ENCODE measurements at places on chromosomes 7 and 10.
A peak's percentile ranks its signal among the peaks of the same experiment; 100 is the strongest.

DNA sequence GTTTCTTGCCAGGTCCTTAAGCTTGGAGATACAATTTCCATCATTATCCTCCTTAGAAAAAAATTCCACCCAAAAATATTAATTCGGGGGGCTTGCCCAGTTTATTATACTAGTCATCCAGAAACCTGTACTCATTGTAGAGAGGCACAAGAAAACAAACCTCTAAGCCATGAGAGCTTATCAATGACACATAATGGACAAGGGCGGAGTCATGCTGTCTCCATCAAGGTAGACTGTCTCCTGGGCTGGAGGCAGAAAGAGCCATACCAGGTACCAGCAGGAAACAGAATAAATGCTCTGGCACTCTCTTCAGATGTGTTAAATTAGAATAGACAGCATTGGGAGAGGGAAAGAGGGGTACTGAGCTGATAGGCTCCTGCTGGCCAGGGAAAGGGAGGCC lies 69.8 kb upstream of the GSDME start:
- H3K4me1 ChIP-seq: peaks cover 72% of the 10 kb centered on the region
- H3K36me3 ChIP-seq: peaks cover 4% of the 10 kb centered on the region
- peak overlapping the region; percentile 36 for H3K4me3 ChIP-seq
- no peak for DNase-seq
- peak overlapping the region; percentile 94 for H3K27ac ChIP-seq

DNA sequence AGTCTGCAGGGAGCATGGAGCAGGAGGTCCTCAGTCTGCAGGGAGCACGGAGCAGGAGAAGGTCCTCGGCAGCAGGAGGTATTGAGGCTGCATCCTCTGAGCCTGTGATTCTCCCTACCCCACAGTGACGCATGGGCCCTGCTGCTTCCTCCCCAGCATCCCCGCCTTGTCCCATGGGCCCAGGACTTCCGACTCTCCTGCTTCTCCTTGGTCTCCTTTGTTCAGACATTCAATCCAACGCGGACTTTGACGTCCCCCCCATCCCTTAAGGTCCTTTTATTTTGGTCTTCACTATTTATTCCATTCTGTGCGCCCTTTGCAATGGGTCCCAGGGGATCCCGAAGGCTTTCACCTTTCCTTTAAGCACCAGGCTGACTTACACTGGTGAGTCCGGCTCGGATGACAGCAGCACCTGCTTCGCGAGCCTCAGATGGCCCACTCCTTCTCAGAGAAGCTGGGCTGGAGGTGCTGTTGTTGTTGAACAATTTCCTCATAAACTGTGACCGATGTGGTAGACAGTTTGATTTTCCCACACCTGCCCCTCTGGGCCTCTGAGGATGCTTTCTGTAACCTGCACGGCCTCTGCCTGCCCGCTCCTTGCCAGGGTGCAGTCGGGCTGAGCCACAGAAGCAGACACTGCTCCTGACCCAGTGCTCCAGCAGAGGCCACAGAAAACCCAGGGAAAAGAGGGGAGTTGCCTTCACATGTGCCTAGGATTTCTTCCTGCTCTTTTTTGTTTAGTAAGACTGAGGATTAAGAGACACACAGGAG lies 407.2 kb upstream of the SHH start:
- 0 out of 2 replicates have a peak, but pooled peaks cover 10% of the 10 kb centered on the region for H3K27me3 ChIP-seq
- no peaks in the 10 kb centered on the region for H3K36me3 ChIP-seq
- H3K4me3 ChIP-seq: no peak overlapping the region
- H3K4me1 ChIP-seq: no peaks in the 10 kb centered on the region
- no peak for DNase-seq

- no peak overlapping the region for H3K4me3 ChIP-seq
- no peaks in the 10 kb centered on the region for H3K27me3 ChIP-seq
- peaks cover 2% of the 10 kb centered on the region for H3K36me3 ChIP-seq
- no peak overlapping the region for H3K27ac ChIP-seq
These were observed 271.7 kb upstream of the MKLN1 start for GRCh38 chr7:131056007-131056406.

DNA sequence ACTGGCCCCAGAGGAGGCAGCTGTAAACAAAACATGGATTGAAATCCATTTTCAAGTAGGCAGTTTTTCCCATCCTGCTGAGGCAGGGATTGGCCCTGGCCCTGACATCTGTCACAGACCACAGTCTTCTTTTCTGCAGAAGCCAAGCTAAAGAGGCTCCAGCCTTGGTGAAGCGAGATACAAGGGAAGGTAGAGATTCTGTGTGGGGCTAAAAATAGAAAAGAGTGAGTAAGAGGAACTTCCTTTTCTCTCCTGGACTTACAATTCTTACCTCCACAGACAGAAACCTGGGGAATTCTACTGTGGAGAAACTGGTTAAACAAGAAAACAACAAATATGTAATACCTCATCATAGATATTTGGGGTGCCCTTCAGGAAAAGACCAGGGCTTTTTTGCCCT lies 624.8 kb upstream of the FZD8 start:
- H3K27me3 ChIP-seq: no peaks in the 10 kb centered on the region
- H3K27ac ChIP-seq: no peak overlapping the region
- DNase-seq: no peak
- H3K4me3 ChIP-seq: no peak overlapping the region

GRCh38 chr10:47290338-47290737 lies 9.7 kb upstream of the GDF10 start:
- DNase-seq: no peak
- no peaks in the 10 kb centered on the region for H3K27me3 ChIP-seq
- H3K27ac ChIP-seq: no peak overlapping the region
- H3K4me3 ChIP-seq: no peak overlapping the region

GRCh38 chr10:87038786-87039185 lies 18.7 kb downstream of the FAM25A start:
- peaks cover 4% of the 10 kb centered on the region for H3K4me1 ChIP-seq
- H3K4me3 ChIP-seq: no peak overlapping the region
- H3K27ac ChIP-seq: no peak overlapping the region
- DNase-seq: no peak
- H3K36me3 ChIP-seq: no peaks in the 10 kb centered on the region
- H3K27me3 ChIP-seq: no peaks in the 10 kb centered on the region
